ENCODE measurements at places on chromosomes 12 and 14.

- DNase-seq, result no peak
These were observed 880 bp downstream of the PNMA1 start for GRCh38 chr14:73713206-73713802.

DNA sequence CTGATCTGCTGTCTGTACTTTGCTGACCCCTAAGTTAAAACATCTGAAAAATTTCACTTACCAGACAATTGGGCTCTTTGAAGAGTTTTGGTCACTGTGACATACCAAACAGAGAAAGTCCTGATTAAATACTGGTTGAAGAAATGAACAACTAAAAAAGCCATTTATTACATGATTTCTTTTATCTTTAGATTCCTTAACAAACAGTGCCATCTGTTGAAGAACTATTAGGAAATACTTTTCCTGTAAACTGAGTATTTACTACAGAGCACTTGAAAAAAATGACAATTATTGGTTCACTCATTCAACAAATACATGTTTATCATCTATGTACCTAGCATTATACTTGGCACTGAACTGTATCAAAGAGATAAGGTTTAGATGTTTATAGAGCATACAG is 6.5 kb upstream of the WASHC4 start:
- DNase-seq, result no peak

GRCh38 chr14:90228478-90228877 is 27.9 kb upstream of the PSMC1 start:
- no peak for DNase-seq

GRCh38 chr12:108745641-108746040 is 14.3 kb upstream of the CORO1C start:
- DNase-seq, result no peak

DNA sequence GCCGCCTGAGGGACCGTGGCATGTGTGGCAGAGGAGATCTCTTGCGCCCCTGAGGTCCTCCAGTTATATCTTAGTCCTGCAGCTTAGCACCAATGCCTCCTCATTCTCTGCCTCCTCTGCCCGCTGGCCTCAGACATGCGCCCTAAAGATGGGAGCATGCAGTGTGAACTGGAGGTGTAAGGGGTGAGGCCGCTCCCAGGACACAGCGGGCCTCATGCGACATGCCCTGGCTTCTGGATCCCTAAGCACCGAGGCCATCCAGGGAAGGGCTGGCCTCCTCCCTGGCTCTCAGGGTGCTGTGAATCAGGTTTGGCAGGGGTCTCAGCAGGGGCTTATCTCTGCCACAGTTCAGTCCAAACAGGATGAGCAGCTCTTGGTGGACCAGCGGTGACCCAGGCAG is 86.9 kb downstream of the CACNA1C start:
- no peak for DNase-seq

- DNase-seq, result no peak
These were observed 153.9 kb downstream of the PRKCH start for GRCh38 chr14:61475316-61475715.

GRCh38 chr14:96660667-96661066 is 136.5 kb upstream of the VRK1 start:
- no peak for DNase-seq

- no peak for DNase-seq
These were observed 12.5 kb upstream of the IRF2BPL start for GRCh38 chr14:77040741-77041653.

GRCh38 chr14:79483477-79484388 is 727.6 kb downstream of the DIO2 start:
- no peak for DNase-seq

DNA sequence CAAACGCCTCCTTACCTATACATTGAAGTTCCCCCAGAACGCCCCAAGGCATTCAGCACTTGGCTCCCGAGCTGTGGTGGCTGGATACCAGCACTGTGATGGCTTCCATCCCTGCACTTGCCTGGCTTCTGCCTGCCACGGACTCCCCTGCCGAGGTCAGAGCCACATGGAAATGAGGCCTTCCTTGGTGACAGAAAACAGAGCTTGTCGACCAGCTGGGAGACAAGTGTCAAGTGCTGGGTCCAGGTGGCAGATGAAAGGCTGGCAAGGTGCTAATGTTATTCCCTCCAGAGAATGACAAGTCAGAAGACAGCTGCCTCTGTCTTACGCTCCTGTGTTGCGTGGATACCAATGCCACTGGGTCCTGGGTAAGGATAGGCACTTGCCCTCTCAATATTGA is 26.2 kb upstream of the GNG2 start:
- DNase-seq, result no peak

DNA sequence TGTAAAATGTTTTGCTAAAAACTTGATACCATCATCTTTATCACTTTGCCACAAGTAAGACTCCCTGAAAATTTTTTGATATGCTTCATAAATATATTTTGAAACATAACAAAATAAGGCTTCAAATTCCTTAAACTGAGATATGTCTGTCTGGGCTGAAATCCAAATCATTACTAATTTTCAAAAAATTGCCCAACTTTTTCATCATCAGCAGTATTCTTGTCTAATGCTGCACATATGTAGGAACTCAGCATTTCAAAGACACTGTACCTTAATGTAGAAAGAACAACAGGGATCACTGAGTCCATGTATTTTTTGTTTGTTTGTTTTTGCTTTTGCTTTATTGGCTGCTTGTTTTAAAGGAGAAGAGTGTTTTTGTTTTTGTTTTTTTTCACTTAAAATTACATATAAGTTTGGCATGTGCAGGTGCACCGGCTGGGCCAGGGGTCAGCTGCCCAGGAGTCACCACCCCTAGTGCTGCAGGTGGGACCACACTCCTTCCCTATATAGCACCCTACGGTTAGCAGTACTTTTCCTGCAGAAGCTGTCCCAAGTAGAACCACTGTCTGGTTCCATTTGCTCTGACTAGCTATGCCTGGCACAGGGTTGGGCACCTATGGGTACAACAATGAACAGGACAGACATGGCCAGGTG is 231.2 kb downstream of the PIK3C2G start:
- no peak for DNase-seq

DNA sequence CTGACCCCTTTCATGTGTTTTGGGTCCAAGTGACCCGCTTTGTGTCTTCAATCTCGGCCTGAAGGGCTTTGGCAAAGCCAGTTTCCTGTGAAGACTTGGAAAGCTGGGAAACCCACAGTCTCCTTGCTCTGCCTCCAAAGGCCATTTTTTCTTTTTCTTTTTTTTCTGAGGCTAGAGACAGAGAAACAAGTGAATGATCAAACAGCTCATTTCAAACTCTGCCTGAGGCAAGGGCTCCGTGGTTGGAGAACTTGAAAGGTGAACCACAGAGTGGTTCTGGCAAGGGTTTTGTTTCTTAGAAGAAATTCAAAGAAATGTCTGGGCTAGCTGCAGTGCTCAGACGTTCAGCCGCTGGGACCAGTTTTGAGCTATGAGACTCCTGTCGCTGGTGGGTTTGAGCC is 62.7 kb downstream of the ERH start:
- DNase-seq, result no peak

DNA sequence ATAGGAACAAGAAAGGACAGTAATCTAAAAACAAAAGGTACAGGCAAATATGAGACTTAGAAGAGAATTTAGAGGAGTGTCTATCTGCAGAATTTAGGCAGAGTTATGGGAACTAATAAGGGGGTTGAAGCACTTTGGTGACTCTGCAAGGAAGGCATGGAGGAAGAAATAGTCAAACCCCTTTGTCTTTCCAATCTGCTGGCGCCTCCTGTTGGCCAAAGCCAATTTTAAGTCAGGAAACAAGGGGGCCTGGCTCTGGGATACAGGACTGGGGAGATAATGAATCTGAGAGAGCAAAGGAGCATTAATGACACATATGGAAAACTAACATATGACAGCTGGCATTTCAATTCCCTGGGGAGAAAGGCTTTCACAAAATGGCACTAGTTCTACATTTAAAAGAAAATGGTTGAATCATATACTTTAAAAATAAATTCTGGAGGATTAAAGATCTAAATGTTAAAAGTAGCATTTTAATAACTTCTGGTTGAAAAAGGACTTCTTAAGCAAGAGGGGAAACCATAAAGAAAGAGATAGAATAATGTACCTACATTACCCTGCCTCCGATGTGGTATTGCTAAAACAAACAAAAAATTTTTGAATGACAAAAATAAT is 48.5 kb upstream of the CSRP2 start:
- no peak for DNase-seq

GRCh38 chr12:26691234-26691970 is 141.6 kb downstream of the ITPR2 start:
- DNase-seq, result no peak

DNA sequence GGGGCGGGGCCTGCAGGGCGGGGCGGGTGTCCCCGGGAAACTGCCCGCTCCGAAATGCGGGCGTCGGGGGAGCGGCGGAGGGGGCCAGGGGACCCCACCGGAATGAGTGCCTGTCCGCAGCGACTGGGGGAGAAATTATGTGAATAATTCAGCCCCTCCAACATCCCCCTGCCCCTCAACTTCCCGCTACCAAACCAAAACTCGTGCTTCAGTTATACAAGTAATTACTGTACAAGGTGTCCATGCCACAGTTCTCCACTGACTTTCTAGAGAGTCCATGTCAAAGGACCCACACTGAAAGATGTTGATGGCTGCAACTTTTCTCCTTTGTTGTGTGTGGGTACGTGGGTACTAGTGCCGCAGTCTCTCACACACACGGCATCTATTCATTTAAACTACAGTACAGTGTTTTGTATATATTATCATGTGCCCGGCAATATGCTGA is 414 bp upstream of the CDK17 start:
- DNase-seq, result no peak

GRCh38 chr12:70178038-70178437 is 65.2 kb upstream of the CNOT2 start:
- DNase-seq, result no peak

DNA sequence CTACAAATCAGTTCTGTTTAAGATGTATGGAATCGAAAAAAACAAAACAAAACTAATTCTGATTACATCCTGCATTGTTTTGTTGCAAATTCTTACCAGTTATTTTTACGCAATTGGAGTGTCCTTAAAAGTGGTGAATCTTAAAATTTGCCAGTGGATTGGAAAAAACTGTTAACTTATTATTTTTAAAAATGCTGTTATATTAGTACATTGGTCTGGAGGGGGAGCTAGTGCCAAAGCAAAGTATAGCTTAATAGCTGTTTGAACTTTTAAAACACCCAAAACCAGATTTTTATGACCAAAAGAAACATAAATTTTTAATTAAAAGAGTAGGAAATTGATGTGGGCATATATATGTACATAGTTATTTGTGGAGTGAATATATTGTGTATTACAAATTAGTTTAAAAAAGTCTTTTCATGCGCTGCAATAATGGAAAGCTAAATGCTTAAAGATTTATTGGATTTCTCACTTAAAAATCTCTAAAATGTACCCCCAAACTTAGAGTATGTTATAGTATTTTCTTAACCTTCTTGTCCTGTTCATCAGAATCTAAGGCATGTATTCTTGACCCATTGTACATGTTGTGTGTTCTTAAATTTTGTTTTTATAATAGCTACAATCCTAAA is 2.5 kb downstream of the FUT8 start:
- no peak for DNase-seq

GRCh38 chr14:76810953-76811400 is 1.7 kb downstream of the ANGEL1 start:
- DNase-seq, result no peak

DNA sequence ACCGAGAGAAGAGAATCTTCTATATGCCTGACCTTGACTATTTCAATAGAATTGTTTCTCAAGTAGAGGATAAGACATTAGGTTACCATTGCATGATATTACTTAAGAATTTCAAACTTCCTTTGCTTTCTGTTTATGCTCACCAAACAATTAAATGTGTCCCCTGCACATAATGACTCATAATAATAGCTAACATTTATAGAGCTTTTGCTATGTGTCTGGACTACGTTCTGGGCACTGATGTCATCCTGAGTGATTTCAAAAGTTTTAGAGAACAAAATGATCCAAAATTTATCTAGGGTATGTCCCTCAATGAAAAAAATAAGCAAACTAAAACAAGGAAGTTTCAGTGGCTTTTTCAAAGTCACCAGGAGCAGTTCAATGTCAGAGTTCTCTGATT is 38.8 kb downstream of the SLC15A5 start:
- no peak for DNase-seq

GRCh38 chr14:78970677-78971076 is 800.5 kb downstream of the NRXN3 start:
- no peak for DNase-seq

DNA sequence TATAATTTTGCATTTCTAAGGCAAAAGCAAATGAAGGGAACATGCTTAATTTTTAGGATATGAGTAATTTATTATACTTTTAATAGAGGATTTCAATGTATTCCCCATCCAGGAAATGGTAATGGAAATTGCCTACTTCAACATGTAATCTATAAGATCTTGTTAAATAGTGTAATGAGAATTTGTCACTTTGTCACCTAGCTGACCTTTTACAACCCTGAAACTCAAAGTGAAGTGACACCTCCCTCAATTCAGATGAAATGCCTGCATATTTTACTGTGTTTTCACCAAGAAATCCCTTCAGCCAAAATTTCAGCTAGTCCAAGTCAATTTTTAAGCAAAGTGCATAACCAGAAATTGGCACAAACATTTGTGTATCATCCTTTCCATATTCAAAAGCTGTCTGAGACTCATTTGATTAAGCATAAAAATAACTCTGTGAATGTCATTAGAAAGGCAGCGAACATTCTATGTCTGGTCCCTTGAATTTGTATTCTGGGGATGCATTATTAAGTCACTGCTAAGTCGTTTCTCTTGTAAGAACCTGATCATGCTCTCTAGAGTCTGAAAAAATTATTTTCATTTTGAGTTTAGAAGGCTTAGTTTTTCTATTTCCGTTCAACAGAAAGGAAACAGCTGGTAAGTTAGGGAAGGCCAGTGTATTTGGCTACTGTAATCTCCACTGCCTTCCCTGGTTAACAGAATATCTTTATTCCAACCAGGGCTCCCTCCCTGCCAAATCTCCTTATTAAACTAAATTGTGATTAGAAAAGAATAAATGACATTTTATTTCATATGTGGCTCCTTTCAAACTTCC is 100.8 kb downstream of the IGF1 start:
- no peak for DNase-seq

GRCh38 chr14:52363961-52364360 is 49.8 kb downstream of the PTGER2 start:
- no peak for DNase-seq

DNA sequence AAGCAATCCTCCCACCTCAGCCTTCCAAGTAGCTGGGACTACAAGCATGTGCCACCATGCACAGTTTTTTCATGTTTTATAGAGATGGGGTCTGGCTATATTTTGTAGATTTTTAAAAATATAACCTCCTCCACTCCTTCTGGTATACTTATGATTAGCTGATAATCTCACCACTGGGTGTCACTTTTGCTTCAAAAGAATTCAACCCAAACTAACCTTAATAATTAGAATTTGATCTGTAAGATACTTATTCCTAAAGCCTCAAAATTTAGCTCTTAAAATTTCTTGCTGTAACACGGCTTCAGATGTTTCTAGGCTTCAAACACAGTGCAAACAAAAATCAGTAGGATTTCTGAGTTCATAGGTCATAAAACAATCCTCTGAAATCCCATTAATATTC is 130.3 kb downstream of the CEP83 start:
- DNase-seq, result no peak

DNA sequence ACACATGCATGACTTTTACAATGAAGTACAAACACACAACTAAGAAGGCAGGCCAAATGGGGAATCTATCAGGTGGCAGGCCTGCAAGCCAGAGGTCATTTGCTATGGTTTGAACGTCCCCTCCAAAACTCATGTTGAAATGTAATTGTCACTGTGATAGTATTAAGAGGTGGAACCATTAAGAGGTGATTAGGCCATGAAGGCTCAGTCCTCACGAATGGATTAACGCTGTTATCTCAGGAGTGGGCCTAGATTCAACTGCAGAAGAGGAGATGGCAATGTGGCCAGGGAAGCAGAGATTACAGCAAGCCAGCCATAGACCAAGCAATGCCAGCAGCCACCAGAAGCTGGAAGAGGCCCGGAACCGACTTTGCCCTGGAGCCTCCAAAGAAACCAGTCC is 13.5 kb upstream of the ACTR6 start:
- DNase-seq, result no peak
